Suppressor macrophage treated with lipopolysaccharide for 1 hour (primary cell): ENCODE measurements at places on chromosomes 7 and 10.

DNA sequence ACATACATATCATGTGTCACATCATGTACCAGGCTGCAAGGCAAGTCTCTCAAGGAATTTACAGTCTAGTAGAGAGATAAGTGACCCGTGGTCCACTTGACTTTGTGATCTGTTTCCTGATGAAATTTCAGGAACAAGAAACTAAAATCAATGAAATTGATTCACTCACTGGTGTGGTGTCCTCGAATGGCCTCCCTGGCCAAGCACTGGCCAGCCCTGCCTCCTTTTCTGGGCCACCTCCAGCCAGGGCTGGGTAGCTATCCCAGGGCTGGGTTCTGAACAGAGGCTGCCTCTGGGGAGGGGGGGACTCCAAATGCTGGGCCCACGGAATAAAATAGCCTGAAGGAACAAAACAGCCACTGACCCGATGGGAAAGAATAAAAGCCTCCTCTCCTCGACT is 182.2 kb downstream of the HERPUD2 start:
- DNase-seq = no peak

GRCh38 chr7:27834179-27834921 is 94.4 kb downstream of the TAX1BP1 start:
- no peak for DNase-seq

DNA sequence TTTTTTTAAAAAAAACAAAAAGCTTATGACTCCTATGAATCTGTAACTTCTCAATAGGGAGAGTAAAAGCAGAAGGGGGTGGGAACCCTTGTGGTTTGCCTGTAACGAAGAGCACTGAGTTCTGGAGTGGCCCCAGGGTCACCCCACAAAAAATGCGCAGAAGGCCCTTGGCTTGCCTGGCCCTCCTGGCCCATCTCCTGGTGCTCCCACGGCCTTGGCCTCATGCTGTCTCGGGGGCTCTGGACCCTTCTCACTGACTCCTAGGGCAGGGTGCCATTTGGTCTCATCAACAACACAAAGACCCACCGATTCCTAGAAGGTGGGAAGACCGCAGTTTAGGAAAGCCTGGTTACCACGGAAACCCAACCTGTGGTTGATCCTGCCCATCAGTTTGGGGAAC is 40.8 kb downstream of the ZNF467 start:
- DNase-seq = no peak

DNA sequence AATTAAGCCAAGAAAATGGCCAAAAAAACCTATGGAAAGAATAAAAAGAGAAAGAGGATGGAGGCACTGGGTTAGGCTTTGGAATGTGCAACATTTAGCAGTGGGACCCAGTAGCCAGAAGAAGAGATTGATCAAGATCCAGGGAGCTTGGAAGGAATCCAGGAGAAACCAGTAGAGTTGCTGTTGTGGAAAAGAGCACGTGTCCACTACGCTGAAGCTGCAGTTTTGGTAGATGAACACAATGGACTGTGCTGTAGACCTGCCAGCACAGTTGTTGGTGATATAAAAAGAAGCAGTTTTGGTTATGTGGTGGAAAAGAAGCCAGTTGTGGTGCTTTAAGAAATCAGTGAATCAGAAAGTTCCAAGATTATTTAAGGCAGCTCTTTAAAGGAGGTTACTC is 802.2 kb upstream of the POM121L12 start:
- DNase-seq = no peak

- no peak for DNase-seq
Measured at GRCh38 chr10:29056729-29057128, 232.1 kb upstream of the LYZL1 start.

DNA sequence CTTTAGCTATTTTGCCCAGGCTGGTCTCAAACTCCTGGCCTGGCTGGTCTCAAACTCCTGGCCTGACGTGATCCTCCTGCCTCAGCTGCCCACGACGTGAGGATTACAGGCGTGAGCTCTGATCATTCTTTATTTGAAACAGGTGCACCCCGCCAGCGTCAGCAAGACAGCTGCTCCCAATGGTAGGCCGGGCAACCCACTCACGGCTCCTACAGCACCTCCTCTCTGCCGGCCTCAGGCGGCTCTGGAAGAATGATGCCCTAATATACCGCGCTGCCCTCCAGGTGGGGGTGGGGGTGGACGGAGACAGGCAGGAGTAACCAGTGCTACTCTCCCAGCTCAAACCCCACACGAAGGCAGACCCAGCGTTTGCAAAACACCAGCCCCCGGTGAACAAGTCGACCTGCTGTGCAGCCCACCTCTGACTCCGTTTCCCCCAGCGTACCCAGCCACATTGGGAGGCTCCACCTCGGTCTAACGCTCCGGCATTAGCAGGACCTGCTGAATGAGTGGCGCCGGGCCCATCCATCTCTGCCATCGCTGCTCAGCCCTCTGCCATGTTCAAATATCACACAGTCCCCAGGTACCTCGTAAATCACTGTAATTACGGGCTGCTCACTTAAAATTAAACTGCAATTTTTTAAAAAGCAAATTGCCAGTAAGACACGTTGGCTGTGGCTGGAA is 148.6 kb downstream of the ELFN1 start:
- DNase-seq = no peak

DNA sequence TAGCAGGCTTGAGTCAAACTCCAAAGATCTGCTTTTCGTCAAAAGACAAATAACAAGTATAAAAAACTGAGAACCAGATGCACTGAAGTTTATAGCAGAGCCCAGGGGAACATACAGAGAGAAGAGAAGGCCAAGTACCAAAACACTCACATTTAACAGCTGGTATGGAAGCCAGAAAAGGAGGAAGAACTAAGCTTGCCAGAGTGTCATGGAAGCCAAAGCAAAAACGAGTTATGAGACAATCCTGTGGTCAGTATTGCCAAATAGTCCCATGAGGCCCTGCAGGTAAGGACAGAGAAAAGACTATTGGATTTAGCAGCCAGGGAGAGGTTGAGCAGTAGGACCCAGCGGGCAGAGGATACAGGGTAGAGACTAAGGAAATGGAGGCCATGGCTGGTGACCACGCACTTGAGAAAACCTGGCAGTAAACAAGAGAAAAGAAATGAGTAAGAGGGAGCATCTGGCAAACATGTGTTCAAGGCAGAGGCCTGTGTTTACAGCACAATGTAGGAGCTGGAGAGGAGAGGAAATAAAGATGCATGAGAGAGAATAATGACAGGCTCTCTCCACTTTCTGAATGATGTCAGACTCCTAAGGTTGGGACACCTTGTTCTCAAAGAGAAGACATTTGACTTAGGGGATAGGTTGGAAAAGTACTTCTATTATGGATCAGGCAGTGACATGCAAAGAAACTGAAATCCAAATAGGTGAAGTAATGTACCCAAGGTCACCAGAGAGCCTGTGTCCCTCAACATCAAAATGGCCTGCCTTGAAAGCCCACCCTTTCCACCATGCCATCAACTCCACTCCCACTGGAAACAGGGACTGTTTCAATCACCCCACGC is 9.1 kb downstream of the CREB3L2 start:
- no peak for DNase-seq
